NCI-H1417 (cell line): ENCODE measurements at places on chromosomes 1 and 21.

GRCh38 chr1:107457989-107458388, 317.1 kb downstream of the NTNG1 start:
- no peak for DNase-seq

DNA sequence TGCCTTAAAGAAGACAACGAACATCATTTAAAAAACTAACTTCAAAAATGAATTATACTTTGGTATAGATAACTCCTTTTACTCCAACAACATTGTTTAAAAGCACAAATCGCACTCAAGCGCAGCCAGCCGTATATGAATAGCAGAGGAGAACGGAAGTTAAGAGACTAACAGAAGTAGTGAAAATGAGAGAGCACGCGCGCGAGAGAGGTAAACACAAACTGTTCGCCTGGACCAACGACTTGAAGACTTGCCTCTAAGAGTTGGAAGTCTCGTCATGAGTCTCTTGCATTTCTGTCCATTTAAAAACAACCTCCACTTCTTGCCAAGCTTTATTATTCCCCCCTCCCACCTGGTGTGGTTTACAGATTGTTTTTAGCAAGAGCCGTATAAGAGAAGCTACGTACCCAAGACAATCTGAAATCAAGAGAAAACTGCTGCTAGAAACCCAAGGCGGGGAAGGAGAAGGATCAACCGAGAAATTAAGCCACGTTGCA, 479 bp downstream of the SELENOF start:
- DNase-seq = no peak

GRCh38 chr1:89519779-89520358, 4.8 kb upstream of the LRRC8B start:
- no peak for DNase-seq

- DNase-seq = no peak
Observed at GRCh38 chr1:43874716-43875115, 58.9 kb upstream of the ARTN start.

- no peak for DNase-seq
Observed at GRCh38 chr1:119053917-119054316, 65.8 kb upstream of the TBX15 start.

DNA sequence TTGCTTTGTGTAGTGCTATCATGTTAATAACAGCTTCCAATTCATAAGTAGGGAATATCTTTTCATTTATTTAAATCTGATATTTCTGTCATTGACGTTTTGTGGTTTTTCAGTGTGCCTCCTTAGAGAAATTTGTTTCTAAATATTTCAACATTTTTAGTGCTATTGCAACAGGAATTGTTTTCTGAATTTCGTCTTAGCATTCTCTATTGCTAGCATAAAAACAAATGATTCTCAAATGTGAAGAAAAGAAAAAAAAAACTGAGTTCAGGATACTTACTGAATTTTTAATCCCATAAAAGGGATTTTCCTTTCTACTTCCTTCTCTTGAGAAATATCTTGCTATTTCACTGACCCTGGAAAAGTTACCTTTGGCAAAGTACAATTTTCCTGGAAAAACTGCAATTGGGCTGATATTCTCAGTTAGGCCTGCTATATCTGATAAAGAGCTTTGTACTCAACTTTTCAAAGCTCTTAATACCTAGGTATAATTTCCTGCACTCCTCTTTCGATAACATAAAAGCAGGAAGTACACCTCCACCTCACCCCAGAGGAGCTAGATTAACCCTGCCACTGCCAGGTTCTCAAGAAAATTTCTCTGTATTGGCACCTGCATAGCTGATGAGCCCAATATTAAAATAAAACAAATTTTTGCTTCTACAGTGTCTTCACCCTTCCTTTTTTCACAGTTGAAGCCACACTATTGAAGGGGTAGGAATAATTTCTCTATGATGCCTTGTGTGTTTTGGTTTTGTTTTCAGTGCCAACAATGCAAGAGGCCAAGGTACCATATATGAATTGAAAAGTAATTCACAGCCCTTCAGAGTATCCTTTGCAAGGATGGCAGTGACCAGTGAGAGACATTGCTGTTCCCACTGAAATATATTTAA, 35.6 kb downstream of the PTPN14 start:
- DNase-seq = no peak

GRCh38 chr1:32186491-32186890, 7.0 kb downstream of the TXLNA start:
- no peak for DNase-seq

DNA sequence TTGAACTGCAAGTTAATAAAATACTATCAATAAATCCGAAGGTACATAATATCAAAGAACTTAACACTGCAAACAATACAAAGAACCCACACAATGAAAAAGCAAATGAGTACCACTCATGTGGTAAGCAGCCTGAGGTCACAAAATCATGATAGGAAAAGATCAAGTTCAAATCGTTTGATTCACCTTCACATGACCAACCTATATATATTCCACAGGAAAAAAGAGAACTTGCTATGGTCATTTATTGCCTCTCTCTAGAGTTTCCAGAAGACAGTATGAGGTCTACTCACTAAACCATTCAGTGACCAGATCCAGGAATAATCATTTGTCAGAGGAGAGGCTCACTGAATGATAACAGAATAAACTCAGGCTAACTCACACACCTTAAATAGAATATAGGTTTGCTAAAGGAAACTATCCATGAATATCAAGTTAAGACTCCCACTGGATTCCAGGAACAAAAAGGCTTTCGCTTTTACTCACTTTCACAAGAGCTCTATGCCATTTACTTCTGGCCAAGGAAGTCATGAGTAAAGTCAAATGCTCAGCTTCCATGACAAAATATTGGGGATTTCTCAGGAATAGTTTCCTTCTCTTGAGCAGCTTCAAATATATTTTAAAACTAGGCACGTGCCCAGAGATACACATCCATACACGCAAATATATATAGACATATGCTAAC, 48.3 kb upstream of the RGS1 start:
- DNase-seq = no peak

DNA sequence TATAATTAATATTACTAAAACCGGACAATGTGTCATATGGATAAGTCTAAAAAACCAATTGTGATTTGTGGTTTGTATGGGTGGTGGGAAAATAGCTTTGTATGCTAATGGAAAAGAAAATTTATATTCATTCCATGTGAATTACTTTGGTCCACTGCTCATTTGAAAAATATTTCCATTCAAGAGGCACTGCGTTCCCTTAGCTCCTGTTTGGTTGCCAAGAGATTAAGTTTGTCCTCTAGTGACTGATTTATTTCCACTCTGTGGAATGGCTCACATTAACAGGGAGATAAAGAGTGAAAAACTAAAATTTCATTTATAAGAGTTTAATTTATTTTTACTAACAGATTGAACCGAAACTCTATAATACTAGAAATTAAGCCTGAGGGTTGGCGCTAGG, 744.1 kb upstream of the CHRM3 start:
- no peak for DNase-seq

GRCh38 chr1:6898974-6899539, 113.8 kb downstream of the CAMTA1 start:
- no peak for DNase-seq

DNA sequence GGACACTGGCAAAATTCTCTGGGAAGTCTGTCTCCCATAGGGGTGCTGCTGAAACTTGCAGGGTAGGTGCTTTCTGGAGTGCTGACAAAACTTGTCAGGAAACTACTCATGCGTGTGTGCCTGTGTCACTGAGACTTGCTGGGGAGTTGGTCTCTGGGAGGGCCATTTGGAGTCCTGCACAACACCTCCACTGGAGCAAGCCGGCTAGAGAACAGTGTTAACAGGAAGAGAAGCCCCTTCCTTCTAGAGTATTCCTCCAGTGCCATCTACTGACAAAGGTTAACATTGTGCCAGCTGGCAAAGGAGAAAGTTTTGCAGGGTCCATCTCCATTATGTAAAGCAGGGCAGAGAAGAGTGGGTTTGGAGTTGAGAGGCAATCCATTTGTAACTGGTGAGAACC, 30.0 kb downstream of the ZMYM4 start:
- peak; percentile 44 for DNase-seq

DNA sequence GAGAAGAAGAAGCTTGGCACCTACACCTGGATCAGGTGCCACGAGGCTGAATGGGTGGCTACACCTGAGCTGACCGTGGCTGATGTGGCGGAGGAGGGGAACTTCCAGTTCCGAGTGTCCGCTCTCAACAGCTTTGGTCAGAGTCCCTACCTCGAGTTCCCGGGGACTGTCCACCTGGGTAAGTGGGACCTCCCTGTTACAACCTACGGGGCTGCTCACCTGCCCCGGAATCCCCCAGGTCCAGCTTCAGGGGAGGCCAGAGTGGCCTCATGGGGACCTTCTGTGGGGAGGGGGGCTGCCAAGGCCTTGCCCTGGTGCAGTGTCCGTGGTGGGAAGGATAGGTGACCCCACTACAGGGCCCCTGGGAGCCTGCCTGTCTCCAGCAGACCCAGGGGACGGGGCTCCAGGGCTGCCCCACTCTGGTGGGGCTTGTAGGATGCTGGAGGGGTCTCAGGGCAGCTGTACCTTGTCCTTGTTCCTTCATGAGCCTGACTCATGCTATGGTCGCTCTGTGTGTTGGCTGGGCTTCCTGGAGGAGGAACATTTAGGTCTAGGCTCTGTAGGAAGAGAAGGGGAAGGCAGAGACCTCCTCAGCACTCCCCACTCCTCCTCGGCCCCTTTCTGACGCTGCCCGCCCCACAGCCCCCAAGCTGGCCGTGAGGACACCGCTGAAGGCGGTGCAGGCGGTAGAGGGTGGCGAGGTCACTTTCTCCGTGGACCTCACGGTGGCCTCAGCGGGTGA, 7.2 kb downstream of the OBSCN start:
- no peak for DNase-seq

GRCh38 chr1:212421165-212421564, 6.5 kb upstream of the PACC1 start:
- no peak for DNase-seq

DNA sequence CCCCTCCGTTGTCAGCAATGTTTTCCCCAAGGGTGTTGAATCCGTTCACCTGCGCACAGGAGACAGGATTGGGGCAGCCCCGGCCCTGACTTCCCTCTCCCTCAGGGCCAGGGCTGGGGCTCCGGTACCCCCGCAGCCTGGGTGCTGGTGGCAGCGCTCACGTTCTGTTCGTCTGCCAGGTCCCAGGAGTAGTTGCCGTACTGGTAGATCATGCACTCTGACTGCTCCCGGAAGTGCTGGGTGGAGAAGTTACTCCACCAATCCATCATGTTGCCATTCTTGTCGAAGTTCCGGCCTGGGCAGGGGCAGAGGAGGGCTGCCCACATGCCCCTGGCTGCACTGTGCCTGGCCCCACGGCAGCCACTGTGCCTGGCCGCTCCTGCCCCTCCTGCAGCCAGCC, 6.1 kb downstream of the PRXL2B start:
- no peak for DNase-seq

GRCh38 chr21:15004721-15005370, 60.0 kb downstream of the NRIP1 start:
- no peak for DNase-seq

DNA sequence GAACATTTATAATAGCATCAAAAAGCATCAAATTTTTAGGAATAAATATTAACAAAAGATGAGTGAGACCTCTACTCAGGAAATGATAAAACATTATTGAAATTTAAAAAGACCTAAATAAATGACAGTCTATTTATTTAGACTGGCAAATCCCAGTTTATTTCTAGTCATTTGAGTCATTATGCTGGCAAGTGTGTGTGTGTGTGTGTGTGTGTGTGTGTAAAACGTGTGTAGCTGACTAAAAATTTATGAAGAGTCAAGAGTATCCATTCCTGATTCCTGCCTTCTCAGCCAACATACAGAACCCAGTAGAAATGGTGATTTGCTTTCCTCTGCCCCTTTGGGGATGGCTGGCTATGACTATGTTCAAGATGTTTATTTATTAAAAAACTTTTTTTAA, 46.2 kb downstream of the OSBPL9 start:
- no peak for DNase-seq

GRCh38 chr1:214550013-214550856, 1.2 kb downstream of the PTPN14 start:
- DNase-seq = no peak
